ENCODE measurements at places on chromosomes 16 and 17. TPM values are rescaled to one million over a fixed set of nuclear protein-coding genes. Genes with fewer than 3 reads are reported as not detected.

Gene CA10
- not detected for total RNA-seq

DNA sequence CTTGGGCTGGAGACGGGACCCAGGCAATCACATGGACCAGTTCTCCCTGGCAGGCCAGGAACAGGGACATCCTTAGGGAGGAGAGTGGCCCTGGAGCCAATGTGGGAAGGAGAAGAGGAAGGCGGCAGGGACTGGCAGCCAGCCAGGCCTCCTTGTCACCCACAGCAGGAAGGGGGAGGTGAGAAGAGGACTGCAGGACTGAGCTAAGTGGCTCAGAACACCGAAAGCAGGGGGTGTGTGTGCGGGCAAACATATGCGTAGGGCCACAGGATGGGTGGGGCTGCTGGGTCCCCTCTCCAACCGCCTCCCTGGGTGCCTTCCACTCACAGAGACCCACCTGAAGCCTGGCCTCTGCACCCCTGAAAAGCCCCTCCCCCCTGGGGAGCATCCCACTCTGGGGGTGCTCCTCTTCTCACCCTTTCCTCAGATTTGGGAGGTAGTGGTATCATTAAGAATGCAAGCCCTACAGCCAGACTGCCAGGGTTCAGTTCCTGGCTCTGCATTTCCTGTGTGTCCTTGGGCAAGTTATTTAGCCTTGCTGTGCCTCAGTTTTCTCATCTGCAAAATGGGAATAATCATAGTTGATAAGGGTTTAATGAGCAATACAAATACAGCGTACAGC, 8.1 kb downstream of the PNMT start:
- DNase-seq: peak; percentile 23

- peak; percentile 12 for DNase-seq
Measured at GRCh38 chr17:39757931-39758873, 20.5 kb downstream of the GRB7 start.

DNA sequence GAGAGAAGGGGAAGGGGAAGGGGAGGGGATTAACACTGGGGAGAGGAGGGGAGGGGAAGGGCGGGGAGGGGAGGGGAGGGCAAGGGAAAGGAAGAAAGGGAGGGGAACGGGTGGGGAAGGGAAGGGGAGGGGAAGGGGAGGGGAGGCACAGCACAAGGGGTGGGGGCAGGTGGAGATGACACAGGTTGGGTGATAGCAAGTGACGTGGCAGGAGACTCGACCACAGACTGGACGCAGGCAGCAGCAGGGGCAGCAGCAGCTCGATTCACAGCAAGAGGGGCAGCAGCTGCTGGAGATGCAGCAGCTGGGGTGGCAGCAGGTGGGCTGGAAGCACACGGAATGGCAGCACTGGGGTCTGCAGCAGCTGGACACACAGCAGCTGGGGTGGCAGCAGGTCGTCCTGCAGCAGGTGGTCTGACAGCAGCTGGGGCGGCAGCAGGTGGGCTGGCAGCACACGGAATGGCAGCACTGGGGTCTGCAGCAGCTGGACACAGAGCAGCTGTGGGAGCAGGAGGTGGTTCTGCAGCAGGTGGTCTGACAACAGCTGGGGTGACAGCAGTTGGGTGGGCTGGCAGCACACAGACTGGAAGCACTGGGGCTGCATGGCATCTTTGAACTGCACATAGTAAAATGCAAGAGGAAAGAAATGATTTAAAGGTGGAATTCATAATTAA, at the start of gene KRTAP4-16:
KRTAP4-16 (minus strand) TSS at position 624 of the 674 bp plus-strand sequence; CDS start at position 624, 0 bp downstream.
- no peak for DNase-seq

Gene KRT24
- not detected for total RNA-seq

GRCh38 chr16:5635331-5635730, 537.7 kb upstream of the EEF2KMT start:
- no peak for DNase-seq

Gene RSAD1
- total RNA-seq: 19.3 TPM

DNA sequence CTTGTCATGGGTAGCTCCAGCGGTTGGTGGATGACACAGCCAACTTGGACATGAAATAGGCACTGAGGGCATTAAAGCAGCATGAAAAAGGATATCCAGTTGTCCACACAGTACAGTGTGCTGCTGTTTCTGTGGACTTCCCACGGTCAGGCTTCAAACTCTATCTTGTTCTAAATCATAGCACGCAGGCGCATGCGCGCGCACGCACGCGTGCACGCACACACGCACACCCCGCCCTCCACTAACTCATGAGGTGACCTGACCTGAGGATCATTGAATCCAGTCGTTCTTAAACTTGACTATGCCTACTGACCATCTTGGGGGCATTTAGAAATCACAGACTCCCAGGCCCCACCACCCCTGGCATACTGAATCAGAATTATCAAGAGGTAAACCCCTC, 361.4 kb downstream of the CA10 start:
- no peak for DNase-seq

Gene CNGB1
- not detected for total RNA-seq

GRCh38 chr16:17203424-17203823, 267.3 kb downstream of the XYLT1 start:
- DNase-seq: no peak

Gene GSG1L
- total RNA-seq: not detected

- DNase-seq: no peak
Measured at GRCh38 chr16:48155926-48156789, at the start of gene ABCC12. ABCC12 (minus strand) TSS chr16:48155993; CDS start chr16:48146424, 9,569 bp downstream.

GRCh38 chr16:16149710-16150116, 73.6 kb downstream of the ABCC6 start:
- DNase-seq: no peak

DNA sequence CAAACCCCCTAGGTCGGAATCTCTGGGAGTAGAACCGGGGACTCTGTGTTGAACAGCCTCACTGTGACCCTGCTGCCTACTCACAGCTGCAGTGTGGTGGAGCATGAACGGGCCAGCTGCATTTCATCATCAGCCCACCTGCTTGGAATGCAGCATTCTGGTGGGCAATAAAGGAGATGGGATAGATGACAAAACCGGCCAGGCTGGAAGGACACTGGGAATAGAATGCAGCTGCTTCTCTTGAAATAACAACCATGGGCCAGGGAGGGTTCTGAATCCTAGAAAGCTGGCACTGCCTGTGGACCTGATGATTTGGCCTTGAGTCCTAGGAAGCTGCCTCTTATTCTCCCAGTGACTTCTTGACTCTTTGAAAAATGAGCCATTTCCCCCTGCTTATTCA, 23.5 kb downstream of the CFAP97D1 start:
- DNase-seq: peak; percentile 27

- peak; percentile 86 for DNase-seq
Measured at GRCh38 chr16:720990-721764, at the start of gene ANTKMT. ANTKMT (plus strand) TSS chr16:721146; CDS start chr16:721275, 129 bp downstream.

Gene CBX2
- total RNA-seq: 0.13 TPM

GRCh38 chr16:1645914-1646525, 32.1 kb upstream of the JPT2 start:
- DNase-seq: peak; percentile 46

DNA sequence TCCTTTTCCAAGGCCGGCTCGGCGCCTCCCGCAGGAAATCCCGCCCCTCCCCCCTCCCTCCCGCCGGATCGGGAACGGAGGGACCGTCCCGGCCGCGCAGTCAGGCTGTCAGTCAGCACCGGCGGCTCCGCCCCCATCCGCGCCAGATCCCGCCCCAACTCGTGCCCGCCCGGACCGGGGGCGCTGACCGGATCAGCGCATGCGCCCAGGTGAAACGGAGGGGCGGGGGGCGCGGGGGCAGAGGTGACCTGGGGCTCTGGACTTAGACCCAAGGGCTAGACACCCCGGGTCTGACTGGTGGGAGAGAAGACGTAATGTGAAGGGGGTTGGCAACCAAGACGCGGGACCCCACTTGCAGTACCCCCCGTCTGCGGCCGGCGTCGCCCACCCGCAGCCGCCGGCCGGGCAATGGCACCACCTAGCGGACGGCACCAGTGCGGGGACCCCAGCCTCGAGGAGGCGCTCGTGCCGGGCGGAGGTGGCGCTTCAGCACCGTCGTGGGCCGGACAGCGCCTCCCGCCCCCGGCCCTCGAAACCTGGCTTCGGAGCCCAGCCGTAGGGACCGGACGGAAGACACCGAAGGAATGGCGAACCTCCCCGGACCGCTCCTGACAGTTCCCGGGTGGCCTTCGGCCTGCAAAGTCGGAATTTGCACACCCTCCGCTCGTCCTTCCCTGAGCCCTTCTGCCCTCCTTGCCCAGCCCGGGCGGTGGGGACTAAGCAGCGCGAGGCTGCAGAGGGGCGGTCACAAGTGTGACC, at the start of gene CASKIN2:
CASKIN2 (minus strand) TSS at position 42 of the 759 bp plus-strand sequence. CDS start 1,733 bp downstream, outside the sequence.
- peak; percentile 91 for DNase-seq

GRCh38 chr17:6346156-6346786, 88.7 kb downstream of the AIPL1 start:
- no peak for DNase-seq

Measured in GM23248 (cell line).